ENCODE measurements at places on chromosomes 2 and 18.

DNA sequence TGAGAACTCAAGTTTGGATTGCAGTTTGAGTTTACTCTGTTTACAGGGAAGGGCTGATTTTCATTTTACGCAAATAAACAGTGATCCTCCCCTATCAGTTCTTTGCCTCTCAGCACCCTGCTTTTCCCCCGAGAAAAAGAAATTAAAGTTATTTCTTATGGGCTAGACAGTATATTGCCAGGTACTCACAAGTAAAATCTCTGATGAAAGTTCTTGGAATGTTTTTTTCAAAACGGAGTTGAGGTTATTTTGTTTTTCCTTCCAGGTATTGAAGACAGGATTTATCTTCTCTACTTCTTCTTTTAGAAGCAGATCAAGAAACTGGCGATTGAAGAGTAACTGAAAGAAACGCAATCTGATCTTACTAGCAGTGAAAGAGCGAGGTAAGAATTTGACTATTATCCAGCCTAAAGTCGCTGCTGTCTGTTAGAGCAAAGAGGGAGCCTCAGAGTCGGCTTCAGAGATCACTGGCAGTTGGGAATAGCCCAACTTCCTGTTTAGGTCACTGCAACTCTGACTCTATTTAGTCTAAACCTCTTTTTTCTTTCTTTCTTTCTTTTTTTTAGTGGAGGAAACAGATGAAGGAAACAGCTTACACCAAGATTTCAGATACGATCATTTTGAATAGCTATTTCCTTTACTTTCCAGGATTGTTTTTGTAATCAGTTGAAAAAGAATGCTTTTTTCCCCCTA lies at the start of gene TFPI:
TSS of gene TFPI (minus strand) at position 425 of the 693 bp plus-strand sequence. CDS start 50,667 bp downstream, outside the sequence.
- peak; percentile 85 for DNase-seq

- peak; percentile 60 for DNase-seq
Measured at GRCh38 chr2:189254268-189254883, 74.8 kb upstream of the COL5A2 start.

DNA sequence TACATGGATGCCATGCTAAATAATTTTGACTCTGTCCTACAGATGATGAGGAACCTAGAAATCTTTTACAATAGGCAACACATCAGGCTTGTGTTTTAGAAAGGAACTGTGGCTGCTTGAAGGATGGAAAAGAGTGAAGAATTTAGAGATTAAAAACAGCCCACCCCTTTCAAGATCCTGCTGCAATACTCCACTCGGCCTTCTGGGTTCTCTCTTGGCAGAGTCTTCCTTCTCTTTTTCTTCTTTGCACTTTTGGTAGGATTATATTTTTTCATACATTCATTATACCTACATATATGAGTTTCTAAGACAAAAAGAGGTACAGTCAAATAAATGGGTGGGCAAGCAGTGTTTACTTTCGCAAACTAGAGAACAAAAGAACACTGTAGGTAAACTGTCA lies 474.3 kb downstream of the ERBB4 start:
- DNase-seq, result no peak

GRCh38 chr2:16084274-16084673 lies 143.9 kb downstream of the MYCN start:
- no peak for DNase-seq

DNA sequence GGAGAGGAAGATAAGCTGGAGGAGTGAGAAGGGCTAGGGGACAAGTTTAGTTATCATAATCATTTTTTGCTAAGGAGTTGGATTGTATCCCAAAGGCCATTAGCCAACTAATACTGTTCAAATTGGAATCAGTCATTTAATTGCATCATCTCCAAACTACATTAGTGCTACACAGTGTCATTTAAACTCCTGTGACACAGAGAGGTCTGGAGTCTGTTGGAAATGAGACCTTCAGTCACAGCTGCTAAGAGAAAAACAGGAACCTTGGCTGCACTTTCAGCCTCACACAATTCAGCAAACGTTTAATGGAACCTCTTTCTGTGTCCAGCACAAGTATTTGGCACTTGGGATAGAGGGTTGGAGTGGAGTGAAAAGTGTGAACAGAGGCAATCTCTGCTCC lies 175.5 kb upstream of the MGAT5 start:
- DNase-seq, result no peak

GRCh38 chr2:200321780-200322534 lies 15.5 kb downstream of the SPATS2L start:
- DNase-seq, result peak; percentile 55

DNA sequence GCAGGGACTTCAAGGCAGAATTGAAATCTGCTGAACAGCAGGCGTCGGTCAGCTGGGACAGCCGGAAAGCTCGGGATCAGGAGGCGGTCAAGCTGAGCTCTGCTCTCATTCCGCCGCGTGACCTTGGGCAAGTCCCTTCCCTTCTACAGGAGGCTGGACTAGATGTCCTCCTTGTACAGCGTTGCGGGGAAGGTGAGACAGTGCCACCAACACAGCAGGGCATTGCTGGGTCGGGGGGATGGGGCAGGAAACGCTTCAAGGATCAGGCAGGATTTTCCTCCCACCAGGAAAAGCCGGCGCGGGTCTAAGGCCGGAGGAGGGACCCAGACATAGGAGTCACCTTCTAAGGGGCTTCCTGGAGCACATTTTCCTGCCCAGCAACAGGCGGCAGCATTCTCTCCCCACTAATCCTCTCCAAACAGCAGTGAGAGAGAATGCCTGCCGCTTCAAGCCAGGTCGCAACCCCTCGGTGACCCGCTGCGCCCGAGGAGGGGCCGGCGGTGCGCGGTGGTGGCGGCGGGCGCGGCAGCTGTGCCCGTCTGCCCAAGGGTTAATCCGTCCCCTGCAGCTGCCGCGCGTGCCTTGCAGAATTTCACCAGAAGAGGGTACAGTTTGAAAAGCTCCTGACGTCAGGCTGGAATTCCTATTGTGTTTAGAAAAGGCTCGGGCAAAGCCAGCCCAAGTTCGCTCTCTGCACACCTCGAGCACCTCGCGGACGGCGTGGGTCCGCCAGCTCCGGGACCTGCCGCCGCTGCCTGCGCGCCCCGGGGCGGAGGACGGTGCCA lies at the start of gene KCNF1:
TSS of gene KCNF1 (plus strand) at position 644 of the 785 bp plus-strand sequence. CDS start 493 bp downstream, outside the sequence.
- peak; percentile 53 for DNase-seq

DNA sequence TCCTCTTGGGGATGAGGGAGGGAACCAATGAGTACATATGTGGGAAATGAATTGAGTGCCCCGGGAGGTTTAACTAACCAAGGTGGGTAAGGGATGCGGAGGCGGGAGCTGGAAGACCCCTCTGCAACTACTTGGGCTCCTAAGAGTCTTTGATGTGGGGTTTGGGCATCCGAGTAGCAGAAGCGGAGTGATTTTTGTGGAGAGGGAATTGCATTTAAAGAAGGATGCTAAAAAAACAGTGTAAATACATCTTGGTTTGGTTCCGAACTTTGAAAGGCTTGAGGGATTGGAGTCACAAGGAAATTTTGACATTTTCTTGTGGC lies 215.7 kb downstream of the MCFD2 start:
- DNase-seq, result no peak

- DNase-seq, result no peak
Measured at GRCh38 chr2:64678771-64679590, 25.3 kb upstream of the SERTAD2 start.

- no peak for DNase-seq
Measured at GRCh38 chr2:60226943-60227342, 326.5 kb downstream of the BCL11A start.

DNA sequence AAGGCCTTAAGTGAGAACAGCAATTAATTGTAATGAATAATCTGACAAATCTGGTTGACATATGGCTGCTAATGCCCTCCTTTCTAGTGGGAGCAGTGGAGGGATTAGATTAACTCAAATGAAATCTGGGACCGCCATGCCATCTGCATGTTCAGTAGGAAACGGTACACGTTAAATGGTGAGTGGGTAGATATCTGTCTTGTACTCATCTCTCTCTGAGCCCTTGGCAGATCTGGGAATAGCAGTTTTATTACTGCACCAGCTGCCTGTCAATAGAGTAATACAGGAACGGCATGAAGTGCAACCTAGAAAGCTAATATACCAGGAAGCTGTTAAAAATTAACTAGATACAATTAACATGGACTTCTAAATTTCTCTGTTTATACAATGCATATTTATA lies 258.8 kb downstream of the GPD2 start:
- DNase-seq, result no peak

DNA sequence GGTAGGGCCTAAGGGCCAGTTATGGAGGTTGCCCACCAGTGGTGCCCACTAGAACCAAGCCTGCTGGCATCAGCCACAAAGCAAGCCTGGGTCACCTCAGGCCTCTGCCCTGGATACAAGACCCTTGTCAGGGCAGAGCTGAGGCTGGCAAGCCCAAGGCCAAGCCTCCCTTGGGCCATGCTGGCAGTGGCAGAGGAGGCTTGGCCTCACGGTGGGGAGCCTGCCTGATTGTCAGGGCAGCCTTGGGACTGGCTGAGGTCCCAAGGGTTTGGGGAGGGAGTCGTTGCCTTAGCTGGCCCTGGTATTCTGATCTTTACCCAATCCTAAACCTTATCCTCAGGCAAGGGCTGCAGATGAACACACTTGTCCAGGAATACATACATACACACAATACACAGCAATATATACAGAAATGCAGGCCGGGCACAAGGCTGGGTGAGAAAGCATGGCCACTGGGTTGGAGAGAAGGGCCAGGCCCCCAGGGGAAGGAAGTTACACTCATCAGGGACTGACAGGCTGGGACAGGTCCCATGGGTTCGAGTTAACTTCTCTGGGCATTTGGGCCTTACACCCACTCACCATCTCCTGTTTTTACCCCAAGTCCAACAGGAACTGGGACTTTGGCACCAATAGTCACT lies 21.0 kb downstream of the CCT7 start:
- DNase-seq, result no peak

GRCh38 chr18:58321986-58322385 lies 278.0 kb downstream of the NEDD4L start:
- peak; percentile 70 for DNase-seq

DNA sequence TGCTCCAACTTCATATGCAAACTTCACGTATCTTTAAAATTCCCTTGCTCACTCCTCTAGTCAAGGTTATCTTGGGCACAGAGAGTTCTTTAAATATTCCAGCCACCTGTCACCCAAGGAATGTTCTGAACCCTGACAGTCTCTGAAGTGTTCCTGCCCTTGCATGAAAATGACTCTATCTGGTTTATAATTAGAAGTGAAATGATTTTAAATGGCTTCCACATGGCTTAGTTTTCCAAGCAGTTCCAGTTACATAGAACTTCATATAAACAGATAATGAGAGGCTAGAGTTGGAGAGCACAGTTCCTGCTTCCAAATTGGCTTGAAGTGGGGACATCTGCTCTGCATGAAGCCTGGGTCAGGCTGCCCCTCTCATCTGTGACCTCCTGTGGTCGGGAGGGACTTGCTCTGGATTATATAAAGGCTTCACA lies 81.9 kb downstream of the SLC4A3 start:
- no peak for DNase-seq

GRCh38 chr18:41948544-41949110 lies 6.4 kb upstream of the PIK3C3 start:
- DNase-seq, result no peak

- peak; percentile 80 for DNase-seq
Measured at GRCh38 chr2:8125741-8126711, 555.8 kb upstream of the ID2 start.

- no peak for DNase-seq
Measured at GRCh38 chr2:88471083-88471942, 18.8 kb upstream of the FOXI3 start.

Measured in choroid plexus epithelial cell (primary cell).